ENCODE measurements at places on chromosomes 13 and 19.

- no peak for DNase-seq
Observed at GRCh38 chr19:6060600-6061375, 49.5 kb downstream of the RFX2 start.

DNA sequence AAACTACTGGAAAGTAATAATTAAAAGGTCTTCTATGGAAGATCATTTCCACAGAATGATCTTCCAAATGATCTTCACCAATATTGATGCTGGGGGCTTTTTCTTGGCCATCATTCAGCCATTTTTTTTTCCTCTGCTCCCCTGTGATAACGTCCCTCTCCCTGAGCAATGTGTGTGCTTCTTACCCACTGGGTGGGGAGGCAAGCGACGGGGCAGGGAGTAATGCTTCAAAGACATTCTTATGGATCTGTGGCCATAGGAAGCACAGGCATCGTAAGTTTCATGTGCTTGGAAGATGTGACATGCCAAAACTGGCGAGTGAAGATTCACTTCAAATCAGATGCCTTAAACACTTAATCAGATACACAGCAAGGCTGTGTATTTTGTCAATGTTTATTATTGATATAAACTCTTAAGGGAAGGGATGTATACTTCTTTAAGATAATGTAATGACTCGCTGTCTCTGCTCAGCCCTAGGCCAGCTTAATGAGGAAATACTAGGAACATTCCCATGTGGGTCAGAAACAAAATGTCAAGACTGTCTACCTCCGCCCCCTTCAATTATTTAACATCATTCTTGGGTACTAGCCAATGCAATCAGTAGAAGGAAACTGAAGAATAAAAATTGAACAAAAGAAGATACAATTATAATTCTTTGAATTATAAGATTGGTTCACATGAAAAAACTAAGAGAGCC is 34.1 kb upstream of the SERPINE3 start:
- no peak for DNase-seq

- DNase-seq, result no peak
Observed at GRCh38 chr13:25727250-25727649, 324.6 kb downstream of the SHISA2 start.

- no peak for DNase-seq
Observed at GRCh38 chr13:36057041-36057440, 74.1 kb downstream of the DCLK1 start.

- no peak for DNase-seq
Observed at GRCh38 chr13:46355088-46355468, 32.0 kb downstream of the RUBCNL start.

DNA sequence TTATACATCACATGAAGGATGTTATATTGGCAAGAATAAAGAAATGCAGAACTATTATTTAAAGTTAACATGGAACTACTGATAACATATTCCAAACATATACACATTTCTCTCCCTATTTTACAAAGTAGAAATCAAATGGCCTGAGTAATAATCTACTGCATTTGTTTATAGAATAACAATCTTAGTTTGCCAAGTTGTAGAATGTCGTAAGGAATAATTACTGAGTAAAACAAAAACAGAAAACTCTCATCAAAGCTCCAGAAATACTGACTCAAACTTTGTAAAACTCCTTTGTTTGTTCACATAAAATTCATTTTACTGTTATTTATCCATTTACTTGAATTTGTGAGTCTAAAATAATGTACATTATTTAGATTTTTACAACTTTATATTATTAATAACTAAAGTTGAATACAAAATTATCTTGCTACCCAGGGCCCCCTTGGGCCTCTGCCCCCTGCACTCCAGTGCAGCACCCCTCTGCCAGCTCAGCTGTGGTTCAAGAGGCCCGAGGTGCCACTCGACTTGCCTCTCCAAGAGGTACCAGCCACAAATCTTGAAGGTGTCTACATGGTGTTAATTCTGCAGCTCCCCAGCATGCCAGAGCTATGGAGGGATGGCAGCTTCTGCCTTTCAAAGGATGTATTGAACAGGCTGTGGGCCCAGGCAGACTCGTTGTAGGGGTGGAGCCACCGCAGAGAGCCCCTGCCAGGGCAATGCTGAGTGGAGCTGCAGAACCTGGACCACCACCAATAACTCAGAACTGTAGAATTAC is 2819.7 kb downstream of the PCDH9 start:
- no peak for DNase-seq

DNA sequence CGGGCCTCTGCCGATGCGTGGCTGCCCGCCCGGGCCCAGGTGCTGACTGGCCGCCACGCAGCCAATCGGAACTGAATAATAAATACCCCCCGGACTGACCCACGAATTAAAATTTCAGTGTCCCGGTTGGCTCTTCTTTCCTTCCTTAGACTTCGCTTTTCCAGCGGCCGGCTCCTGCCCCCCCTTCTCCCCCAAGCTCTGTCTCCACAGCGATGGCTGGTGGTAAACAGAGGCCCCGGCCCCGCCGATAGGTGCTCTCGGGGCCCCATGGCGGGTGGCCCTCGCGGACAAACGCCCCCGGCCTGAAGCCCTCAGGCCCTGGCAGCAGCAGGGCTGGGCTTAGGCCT is 2.6 kb downstream of the ZBTB7A start:
- DNase-seq, result no peak

DNA sequence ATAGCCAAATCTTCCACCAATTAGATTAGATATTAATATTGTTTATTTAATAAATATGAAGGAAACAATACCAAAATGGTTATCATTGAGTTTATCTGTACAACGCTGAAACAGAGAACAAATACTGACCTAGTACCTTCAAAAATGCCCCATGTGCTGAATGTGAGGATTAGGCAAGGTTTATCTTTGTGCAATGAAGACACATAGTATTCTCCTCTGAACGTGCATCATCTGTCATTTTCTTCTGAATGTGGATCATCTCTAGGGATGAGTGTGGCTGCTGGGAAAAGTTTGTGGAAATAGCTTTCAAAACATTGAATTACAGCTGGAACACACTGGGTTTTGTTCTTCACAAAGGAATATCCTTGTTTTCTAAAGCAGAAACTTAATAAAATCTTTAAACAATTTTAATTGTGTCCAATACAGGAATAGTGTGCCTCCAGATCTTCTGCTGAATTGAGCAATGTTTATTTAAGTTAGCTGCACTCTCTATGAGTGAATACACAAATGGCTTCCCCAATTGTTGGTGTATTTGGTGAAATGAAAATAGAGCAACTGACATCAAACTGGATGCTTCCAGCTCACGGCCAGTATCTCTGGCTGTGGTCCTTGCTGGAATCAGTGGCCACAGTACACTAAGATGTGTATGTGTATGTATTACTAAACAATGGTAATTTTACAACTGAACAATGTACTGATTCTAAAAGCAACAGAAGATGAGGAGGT is 6.7 kb downstream of the COL4A1 start:
- DNase-seq, result no peak

- no peak for DNase-seq
Observed at GRCh38 chr13:67278235-67278634, 48.1 kb upstream of the PCDH9 start.

- DNase-seq, result no peak
Observed at GRCh38 chr13:102687520-102687919, 7.3 kb downstream of the METTL21C start.

DNA sequence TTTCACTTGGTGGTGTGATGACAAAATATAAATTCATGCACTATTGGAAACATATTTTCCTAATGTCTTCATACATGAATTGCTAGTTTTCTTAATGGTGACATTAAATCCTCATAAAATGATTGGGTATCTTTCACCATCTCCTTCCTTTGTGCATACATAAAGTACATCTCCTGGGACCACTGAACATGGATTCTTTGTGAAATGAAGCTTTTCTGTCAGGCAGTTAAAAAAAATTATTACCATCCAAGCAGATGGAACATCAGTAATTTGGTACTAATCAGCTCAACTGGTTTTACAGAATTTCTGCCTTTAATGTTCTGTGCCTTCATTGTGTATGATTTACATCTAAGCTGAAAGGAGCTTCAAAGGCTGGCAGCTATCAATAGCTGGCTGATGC is 891.7 kb upstream of the SLC10A2 start:
- DNase-seq, result no peak

GRCh38 chr13:78596736-78597601 is 6.4 kb downstream of the POU4F1 start:
- no peak for DNase-seq

DNA sequence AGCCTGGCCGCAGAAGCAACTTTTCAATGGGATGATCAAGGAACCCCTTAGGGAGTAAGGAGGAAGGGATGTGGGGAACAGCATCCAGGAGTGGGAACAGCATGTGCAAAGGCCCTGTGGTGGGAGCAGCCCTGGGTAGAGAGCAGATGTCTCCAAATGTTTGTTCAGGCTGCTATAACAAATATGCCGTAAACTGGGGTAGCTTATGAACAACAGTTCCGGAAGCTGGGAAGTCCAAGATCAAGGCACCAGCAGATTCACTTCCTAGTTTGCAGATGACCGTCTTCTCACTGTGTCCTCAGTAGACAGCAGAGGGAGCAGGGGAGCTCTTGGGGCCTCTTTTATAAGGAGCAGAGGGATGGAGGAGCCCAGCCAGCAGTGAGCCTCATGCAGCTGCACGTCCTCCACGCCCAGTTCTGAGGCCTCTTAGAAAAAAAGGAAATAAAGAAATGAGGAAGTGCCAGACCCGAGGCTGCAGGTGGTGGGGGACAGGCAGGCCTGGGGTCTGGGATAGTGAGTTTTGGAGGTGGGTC is 4.2 kb upstream of the LRRC25 start:
- DNase-seq, result no peak

- DNase-seq, result no peak
Observed at GRCh38 chr13:40082639-40083038, 427.2 kb downstream of the COG6 start.

- no peak for DNase-seq
Observed at GRCh38 chr19:4068047-4068966, 1.6 kb upstream of the ZBTB7A start.

DNA sequence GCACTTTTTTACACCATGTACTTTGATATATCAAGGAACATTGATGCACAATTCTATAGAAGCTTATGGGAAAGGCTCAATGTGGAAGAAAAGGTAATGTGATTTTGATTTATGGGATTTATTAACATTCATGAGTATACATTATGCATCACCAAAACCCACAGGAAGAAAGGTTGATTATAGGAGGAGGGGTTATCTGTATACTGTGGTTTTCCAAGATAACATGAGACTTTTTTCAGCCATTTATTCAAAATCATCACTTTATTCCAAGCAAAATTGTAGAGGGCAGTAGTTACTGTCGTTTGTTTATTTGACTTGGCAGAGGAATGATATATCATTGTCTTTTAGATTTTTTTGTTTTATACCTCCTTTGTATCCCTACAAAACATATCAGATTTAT is 54.9 kb downstream of the WDFY2 start:
- DNase-seq, result no peak

DNA sequence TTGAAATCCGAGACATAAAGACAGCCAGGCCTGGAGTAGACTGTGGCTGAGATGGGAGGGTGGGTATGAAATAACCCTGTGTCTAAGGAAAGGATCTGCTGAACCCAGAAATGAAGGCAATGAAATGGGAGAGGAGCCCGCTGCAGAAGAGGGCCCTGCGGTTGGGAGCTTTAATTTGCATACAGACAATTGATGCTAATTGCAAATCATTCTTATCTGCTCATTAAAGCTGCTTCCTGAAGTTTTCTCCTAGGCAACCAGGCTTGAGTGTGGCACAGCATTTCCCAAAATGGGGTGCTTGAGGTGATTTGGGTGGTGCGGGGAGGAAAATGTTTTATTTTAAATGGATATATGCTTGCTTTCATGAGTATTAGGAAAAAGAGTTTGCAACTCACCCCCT is 55.4 kb downstream of the DPF1 start:
- no peak for DNase-seq

DNA sequence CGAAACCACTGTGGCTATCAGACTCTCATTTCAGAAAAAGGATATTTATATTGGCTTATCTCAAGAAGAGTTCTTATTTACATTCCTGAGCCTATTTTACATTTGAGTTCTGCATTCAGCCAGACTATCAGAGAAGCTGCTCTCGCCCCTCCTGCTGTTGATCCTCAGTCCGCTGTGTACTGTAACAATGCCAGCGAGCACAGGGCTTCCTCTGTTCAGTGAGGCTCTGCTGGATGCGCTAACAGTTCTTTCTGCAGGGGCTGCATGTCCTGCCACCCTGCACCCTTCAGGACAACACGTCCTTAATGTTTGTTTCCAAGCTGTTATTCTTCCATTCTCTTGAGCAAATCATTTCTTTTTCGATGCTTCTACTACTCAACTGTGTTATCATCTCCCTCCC is 463.7 kb upstream of the SGCG start:
- no peak for DNase-seq

DNA sequence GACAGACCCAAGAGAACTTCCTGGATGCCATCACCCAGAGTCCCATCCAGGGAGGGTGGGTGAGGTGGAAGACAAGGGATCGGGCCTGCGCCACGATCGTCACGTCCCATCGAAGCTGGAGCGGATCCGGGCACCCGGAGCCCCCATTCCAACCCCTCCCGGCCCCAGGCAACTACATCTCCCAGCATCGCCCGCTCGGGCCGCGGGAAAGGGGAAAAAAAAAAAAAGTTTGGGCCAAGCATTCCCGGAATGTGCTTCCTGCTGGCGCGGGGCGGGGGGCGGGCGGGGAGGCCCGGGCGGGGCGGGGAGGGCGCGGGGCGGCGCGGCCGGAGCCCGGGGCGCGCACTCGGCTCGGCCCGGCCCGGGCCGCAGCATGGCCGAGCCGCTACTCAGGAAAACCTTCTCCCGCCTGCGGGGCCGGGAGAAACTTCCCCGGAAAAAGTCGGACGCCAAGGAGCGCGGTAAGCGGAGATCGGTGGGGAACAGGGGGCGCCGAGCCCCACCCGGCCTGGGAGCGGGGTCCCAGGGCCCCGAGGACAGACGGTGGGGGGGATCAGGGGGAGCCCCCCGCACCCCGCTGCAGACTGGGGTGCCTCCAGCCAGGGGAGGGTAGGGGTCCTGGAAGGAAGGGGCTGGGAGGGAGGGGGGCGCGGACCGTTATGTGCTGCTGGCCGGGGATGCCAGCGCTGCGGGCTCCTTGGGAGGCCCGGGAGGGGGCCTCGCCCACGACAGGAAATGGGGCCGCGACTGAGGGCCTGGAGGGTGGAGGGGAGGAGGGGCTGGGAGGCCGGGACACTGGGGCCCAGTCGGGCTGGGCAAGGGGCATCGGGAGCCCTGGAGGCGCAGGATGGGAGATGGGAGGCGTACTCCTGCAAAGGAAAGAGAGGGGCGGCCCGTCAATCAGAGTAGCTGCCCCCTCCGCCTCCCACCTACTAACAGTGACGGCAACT is at the start of gene SYDE1:
TSS of gene SYDE1 (plus strand) at position 341 of the 950 bp plus-strand sequence. CDS start at position 374, 33 bp downstream.
- DNase-seq, result no peak
